ENCODE measurements at places on chromosomes 2 and 18.

- no peak for DNase-seq
Measured at GRCh38 chr18:2882201-2882600, 35.4 kb downstream of the EMILIN2 start.

DNA sequence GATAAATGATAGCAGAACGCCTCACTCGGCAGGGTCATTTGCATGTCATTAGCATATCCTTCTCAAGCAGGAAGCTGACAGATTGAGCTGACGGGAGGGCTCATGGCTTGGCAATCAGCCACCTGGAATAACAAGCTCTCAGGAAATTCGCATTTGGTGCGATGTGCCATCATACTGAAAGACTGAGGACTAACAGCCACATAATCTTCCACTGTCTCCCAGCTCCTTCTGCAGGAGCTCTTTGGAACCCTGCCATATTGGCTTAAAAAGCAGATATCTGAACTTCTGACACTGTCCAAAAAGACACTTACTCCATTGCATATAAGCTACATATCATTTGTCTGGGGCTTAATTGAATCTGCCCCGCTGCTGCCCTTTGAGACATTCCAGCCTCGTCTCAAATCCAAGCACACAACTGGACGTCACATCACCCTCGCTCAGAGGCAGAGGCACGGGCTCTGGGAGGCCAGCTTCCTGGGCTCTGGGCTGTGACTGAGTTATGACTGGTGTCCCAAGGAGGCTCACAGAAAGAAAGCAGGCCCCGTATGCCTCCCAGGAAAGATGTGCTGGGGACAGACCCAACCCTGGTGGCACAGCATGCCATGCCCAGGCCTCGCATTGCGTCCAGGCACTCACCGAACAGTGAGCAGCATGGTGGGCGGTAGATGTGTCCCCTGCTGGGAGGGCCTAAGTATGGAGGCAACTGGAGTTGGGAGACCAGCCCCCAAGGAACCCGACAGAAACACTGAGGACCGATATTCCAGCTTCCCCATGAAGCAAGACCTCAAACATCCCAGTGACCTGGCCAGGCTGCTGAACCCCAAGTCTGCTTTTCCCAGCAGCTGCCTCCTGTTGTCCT, 228.0 kb downstream of the ATAD2B start:
- no peak for DNase-seq

DNA sequence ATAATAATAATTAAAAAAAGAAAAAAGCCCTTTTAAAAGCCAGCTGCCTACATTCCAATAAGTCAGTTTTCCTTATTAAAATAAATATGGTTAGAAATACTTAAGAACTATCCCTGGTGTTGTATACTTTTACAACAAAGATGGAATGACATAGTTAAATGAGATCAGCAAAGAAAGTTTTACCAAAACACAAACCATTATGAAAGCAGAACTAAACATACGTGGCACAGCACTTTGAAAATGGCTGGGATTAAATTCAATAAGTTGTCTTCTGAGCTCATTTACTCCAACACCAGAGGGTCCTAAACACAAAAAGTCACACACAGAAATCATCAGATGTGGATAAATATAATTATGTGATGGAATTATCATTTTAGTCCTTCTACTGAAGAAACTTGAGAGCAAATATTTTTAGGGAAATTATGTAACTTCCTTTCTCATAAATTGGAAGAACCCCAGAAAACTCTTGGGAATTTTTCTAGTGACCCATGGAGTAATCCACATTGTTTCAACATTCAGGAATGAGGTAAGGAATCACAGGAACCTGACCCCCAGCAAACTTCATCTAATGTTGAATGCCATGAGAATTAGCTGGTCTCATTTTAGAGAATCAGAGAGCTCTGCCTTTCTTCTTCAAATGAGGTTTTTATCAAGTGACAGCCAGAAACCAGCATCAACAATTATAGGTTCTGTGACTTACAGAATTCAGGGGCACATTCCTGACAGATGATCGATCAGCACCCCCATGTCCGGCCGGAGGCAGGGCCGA, 11.5 kb upstream of the TMEM237 start:
- no peak for DNase-seq

- DNase-seq = no peak
Measured at GRCh38 chr2:227320305-227321094, 4.6 kb upstream of the MFF start.

GRCh38 chr2:57434441-57434840, 612.2 kb upstream of the VRK2 start:
- DNase-seq = no peak

DNA sequence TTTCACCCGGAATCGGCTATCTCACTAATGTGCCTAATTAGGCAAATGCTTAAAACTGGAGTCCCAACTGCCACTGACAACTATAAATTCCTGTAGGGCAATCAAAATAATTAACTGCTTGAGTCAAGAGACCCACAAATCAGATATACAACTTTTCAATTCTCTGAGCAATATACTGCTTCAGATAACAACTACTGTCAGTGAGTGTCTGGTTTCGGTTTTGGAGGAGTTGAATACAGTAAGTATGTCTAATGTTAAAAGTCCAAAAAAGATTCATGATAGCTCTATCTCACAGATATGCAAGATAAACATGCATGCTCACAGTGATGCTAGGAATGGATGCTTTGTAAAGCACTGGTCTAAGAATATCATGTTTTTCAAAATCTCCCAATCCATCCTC, 283.3 kb downstream of the NRXN1 start:
- no peak for DNase-seq

- DNase-seq = no peak
Measured at GRCh38 chr2:42025151-42025582, 22.7 kb upstream of the PKDCC start.

Data from activated naive CD8-positive, alpha-beta T cell treated with anti-CD3 and anti-CD28 coated beads for 36 hours (primary cell).